ENCODE measurements at places on chromosomes 6 and 20.

- no peaks in the 10 kb centered on the region for H3K4me1 ChIP-seq
- H3K27ac ChIP-seq, result no peak overlapping the region
- no peak for DNase-seq
- no peaks in the 10 kb centered on the region for H3K27me3 ChIP-seq
Measured at GRCh38 chr6:128672023-128672422, 151.6 kb upstream of the PTPRK start.

- H3K36me3 ChIP-seq, result no peaks in the 10 kb centered on the region
- H3K27me3 ChIP-seq, result no peaks in the 10 kb centered on the region
- H3K4me3 ChIP-seq, result no peak overlapping the region
- H3K4me1 ChIP-seq, result peaks cover 10% of the 10 kb centered on the region
Measured at GRCh38 chr6:160253292-160253691, 5.3 kb downstream of the SLC22A2 start.

GRCh38 chr6:39100358-39100757, 14.6 kb downstream of the SAYSD1 start:
- peaks cover 16% of the 10 kb centered on the region for H3K4me1 ChIP-seq
- DNase-seq, result no peak
- H3K36me3 ChIP-seq, result no peaks in the 10 kb centered on the region
- no peak overlapping the region for H3K27ac ChIP-seq
- H3K27me3 ChIP-seq, result no peaks in the 10 kb centered on the region

DNA sequence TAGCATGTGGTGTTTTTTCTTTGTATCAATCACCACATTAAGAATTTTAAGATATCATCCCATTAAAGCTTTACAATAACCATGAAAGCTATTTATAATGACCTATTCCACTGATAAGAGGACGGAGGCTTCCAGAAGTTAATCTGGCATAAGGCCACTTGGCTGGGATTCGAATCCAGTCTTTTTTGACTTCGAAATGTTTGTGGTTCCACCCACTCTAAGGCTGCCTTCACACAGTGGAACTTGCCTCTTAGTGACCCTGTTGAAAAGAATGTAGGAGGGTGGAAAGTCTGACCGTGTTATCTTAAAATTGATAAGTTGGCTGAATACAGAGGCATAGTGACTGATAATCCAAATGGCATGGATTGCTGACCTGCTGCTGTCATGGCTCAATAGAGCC, 959.7 kb downstream of the KIF16B start:
- no peak overlapping the region for H3K27ac ChIP-seq
- no peak overlapping the region for H3K4me3 ChIP-seq
- no peaks in the 10 kb centered on the region for H3K36me3 ChIP-seq
- peak; percentile 34 for DNase-seq

DNA sequence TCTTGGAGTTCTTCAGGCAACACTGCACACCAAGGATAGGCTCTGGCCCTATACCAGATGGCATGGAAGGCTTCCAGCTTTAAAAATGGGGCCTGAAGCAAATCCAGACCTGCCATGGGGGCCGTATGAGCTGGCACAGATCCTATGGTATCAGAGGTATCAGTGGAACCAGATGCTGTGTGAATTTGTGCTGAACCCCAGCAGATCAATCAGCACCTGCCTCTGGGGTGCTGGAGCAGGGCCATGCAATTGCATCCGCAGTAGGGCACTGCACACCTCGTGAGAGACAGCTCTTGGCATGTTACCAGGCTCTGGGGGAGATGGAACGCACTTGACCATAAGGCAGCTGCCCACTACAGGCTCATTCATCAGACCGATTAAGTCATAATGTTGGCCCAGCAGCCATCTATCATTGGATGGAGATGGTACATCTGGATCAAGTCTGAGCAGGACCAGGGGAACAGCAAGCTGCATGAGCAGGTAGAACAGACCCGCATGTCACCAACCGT, 221.5 kb downstream of the MYLK4 start:
- peak; percentile 23 for DNase-seq
- no peak overlapping the region for H3K4me3 ChIP-seq
- H3K36me3 ChIP-seq, result no peaks in the 10 kb centered on the region
- no peaks in the 10 kb centered on the region for H3K4me1 ChIP-seq

DNA sequence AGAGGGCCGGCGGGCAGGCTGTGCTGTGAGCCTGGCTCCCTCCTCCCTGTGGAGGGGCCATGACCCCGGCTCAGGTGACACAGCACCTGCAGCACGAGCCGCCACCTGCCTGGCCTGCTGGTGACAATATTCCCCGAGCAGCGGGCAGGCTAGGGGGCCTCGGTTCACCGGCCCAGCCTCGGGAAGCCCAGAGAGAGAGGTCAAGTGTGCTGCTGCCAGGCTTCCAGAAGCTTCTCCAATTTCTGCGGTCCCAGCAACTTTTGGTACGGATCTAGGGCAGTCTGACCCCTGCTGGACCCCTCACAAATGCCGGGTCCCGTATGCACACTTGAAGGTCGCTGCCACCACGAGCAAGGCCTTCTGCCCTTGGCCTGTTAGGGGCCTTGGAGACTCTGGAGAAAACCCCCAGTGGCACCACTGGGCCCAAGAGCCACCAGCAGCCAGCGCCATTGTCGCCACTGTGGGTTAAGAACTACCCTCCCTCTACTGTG, 38.6 kb upstream of the NOL4L start:
- DNase-seq, result no peak
- H3K27me3 ChIP-seq, result no peaks in the 10 kb centered on the region
- peaks cover 9% of the 10 kb centered on the region for H3K4me1 ChIP-seq

GRCh38 chr20:61025536-61025935, 226.5 kb upstream of the CDH4 start:
- no peaks in the 10 kb centered on the region for H3K36me3 ChIP-seq

- H3K27me3 ChIP-seq, result no peaks in the 10 kb centered on the region
- no peaks in the 10 kb centered on the region for H3K4me1 ChIP-seq
- DNase-seq, result no peak
- H3K36me3 ChIP-seq, result no peaks in the 10 kb centered on the region
Measured at GRCh38 chr6:115882174-115882573, 178.5 kb downstream of the FRK start.

DNA sequence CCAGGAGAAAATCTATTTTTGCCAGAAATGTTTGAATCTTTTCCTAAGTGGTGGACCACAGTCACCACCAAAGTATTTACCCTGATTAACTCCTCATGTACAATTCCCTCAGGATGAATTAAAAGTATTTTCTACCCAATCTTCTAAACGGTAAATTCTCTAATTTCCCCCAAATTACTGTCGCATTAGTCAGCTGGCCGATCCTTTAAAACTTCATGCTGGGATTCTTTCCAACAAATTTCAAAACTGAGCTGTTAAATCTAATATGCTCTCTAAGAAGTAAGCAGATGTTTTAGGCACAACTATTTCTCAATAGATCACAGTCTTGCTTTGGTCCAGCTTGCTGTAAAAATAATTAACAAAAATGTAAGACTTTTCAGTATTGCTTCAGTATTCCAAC, 447.2 kb downstream of the FRK start:
- H3K27me3 ChIP-seq, result no peaks in the 10 kb centered on the region
- H3K36me3 ChIP-seq, result no peaks in the 10 kb centered on the region
- H3K4me3 ChIP-seq, result no peak overlapping the region
- DNase-seq, result no peak

DNA sequence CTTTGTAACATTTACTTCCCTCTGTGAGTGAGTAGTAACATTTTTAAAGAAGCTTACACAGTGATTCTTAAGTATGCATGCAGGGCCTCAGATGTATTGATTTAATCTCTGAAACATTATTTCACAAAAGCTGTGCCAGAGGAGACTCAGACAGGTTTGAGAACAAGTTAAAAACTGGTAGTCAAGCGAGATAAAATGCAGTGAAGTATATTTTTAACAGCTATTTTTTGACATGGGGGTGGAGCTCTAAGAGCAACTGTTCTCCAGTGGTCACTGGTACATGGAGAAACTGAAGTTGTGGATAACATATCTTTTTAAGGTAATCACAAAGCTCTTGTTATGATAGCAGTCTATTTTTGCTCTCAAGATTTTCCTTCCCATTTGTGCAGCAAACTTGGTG, 20.4 kb downstream of the DSTN start:
- H3K27me3 ChIP-seq, result no peaks in the 10 kb centered on the region
- no peak overlapping the region for H3K4me3 ChIP-seq
- no peaks in the 10 kb centered on the region for H3K36me3 ChIP-seq
- peaks cover 90% of the 10 kb centered on the region for H3K4me1 ChIP-seq

Measured in body of pancreas (tissue), 4 donors.